SK-MEL-5 (cell line): ENCODE measurements at places on chromosomes 4 and X. TPM values are rescaled to one million over a fixed set of nuclear protein-coding genes. Genes with fewer than 3 reads are reported as not detected.

HELQ gene
- total RNA-seq: 10.5 and 10.9 TPM in 2 replicates

WDR44 gene
- total RNA-seq: 8.3 and 8.5 TPM in 2 replicates

SUPT20HL2 gene
- not detected in 2 replicates for total RNA-seq

S100P gene
- 0.40 TPM in 1 of 2 replicates, not detected in the other for total RNA-seq

F11 gene
- total RNA-seq: not detected in 2 replicates

PAGE5 gene
- total RNA-seq: 18.9 and 23.7 TPM in 2 replicates

EREG gene
- total RNA-seq: not detected in 2 replicates

PLAC8 gene
- total RNA-seq: not detected in 2 replicates

ZDHHC15 gene
- total RNA-seq: 0.16 TPM in 1 of 2 replicates, not detected in the other

GASK1B gene
- 11.7 and 12.8 TPM in 2 replicates for total RNA-seq

BRS3 gene
- total RNA-seq: not detected in 2 replicates

AKAP4 gene
- total RNA-seq: not detected in 2 replicates

UBE2A gene
- total RNA-seq: 22.2 and 23.2 TPM in 2 replicates

DCAF4L1 gene
- 0.18 and 0.21 TPM in 2 replicates for total RNA-seq

CCSER1 gene
- 23.1 and 23.8 TPM in 2 replicates for total RNA-seq

HTR2C gene
- total RNA-seq: not detected in 2 replicates

SLC26A1 gene
- 0.37 TPM in 1 of 2 replicates, not detected in the other for total RNA-seq

AADAT gene
- total RNA-seq: 15.7 and 17.8 TPM in 2 replicates
